H9 (cell line): ENCODE measurements at places on chromosomes 11 and 22. TPM values are rescaled to one million over a fixed set of nuclear protein-coding genes. Genes with fewer than 3 reads are reported as not detected.
A peak's percentile ranks its signal among the peaks of the same experiment; 100 is the strongest.

DNA sequence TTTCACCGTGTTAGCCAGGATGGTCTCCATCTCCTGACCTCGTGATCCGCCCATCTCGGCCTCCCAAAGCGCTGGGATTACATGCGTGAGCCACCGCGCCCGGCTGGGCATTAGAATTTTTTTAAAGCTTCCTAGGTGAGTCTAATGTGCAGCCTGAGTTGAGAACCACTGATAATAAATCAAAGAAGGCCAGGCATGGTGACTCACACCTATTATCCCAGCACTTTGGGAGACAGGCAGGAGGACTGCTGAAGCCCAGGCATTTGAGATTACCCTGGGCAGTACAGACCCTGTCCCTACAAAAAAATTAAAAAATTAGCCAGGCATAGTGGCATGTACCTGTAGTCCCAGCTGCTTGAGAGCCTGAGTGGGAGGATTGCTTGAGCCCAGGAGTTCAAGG lies 13.7 kb downstream of the MEI1 start:
- H3K27ac ChIP-seq = no peak overlapping the region
- no peaks in the 10 kb centered on the region for H3K36me3 ChIP-seq
- no peak overlapping the region for H3K4me3 ChIP-seq
- no peaks in the 10 kb centered on the region for H3K27me3 ChIP-seq

GRCh38 chr22:38987171-38987895 lies 5.2 kb downstream of the APOBEC3B start:
- no peaks in the 10 kb centered on the region for H3K4me1 ChIP-seq
- DNase-seq = no peak
- H3K27me3 ChIP-seq = no peaks in the 10 kb centered on the region
- H3K4me3 ChIP-seq = no peak overlapping the region

Gene OR8G1
- total RNA-seq = not detected in 2 replicates

DNA sequence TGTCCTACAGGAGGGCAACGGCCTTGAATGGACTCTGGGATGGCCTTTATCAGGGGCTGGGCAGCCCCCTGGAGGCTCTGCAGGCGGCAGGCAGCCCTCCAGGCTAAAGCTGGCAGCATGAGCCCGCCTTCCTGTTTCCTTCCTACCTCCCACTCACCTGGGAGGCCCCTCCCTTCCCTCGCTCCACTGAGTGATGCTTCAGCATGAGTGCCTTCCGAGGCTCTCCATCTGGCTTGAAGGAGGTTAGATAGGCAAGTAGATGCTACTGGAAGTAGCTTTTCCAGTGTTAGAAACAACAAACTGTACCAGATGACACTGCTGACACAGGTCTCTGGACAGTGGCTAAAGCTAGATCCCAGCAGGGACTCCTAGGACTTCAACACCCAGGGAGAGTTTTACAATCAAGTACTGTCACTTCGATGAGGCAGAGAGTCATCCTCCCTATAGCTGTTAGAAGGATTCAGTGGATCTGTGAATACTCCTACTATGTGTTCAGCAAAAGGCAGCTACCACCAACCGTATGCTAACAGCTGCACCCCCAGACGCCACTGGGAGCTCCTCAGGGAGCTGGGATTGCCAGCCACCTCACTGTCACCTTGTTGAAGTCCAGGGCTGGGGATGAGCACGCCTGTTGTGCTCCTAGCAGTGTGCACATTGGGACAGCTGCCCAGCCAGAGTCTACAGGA lies 4.1 kb upstream of the SLC25A1 start:
- H3K4me1 ChIP-seq = no peaks in the 10 kb centered on the region; the same call in 1 of the 2 replicates
- H3K27me3 ChIP-seq = no peaks in the 10 kb centered on the region
- no peak for DNase-seq
- H3K27ac ChIP-seq = no peak overlapping the region
- H3K4me3 ChIP-seq = no peak overlapping the region

DNA sequence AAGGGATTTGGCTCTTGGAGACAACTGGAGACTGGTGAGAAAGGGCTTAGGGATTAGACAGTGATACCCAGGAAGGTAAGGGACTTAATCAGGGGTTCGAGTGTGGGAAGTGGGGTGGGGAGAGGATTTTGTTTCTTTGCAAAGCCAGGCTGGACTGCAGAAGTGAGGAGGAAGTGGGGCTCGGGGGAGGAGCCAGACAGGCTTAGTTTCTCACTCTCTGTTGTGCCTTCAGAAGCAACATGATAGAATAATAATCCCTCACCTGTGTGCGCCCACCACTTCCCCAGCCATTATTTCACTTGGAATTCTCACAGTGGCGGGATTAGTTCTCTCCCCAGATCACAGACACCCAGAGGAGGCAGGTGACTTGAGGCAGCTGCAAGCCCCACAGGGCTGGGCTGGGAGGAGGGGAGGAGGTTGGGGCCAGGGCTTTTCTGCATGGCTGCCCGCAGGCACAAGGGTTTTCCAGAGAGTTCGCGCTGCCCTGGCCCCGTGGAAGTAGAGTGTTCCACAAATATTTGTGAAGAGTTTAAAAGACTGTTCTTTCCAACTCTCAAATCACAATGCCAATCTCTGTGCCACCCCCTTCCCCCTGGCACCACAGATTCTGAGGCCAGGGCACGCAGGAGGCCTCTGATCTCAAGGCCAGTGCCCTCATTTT lies 4.0 kb upstream of the SEC14L2 start:
- H3K27me3 ChIP-seq = peaks cover 4% of the 10 kb centered on the region; the same call in 1 of the 2 replicates
- peaks cover 3% of the 10 kb centered on the region; the same call in 1 of the 2 replicates for H3K4me1 ChIP-seq
- no peak for DNase-seq
- 0 out of 2 replicates have a peak, but pooled peaks cover 5% of the 10 kb centered on the region for H3K36me3 ChIP-seq
- H3K4me3 ChIP-seq = no peak overlapping the region

GRCh38 chr11:78377625-78378418 lies 39.8 kb downstream of the GAB2 start:
- no peak overlapping the region for H3K4me3 ChIP-seq
- H3K4me1 ChIP-seq = 0 out of 2 replicates have a peak, but pooled peaks cover 4% of the 10 kb centered on the region
- peaks cover 10% of the 10 kb centered on the region for H3K36me3 ChIP-seq

GRCh38 chr11:73951797-73952196 lies 971 bp downstream of the DNAJB13 start:
- H3K4me3 ChIP-seq = no peak overlapping the region
- H3K4me1 ChIP-seq = no peaks in the 10 kb centered on the region
- peaks cover 7% of the 10 kb centered on the region for H3K36me3 ChIP-seq
- no peak overlapping the region for H3K27ac ChIP-seq
- no peaks in the 10 kb centered on the region for H3K27me3 ChIP-seq
- no peak for DNase-seq

GRCh38 chr22:50445071-50445879 lies 29.6 kb downstream of the SBF1 start:
- no peaks in the 10 kb centered on the region for H3K27me3 ChIP-seq
- peaks cover 35% of the 10 kb centered on the region for H3K36me3 ChIP-seq
- H3K4me3 ChIP-seq = no peak overlapping the region
- DNase-seq = no peak
- H3K4me1 ChIP-seq = no peaks in the 10 kb centered on the region

Gene BTG4
- not detected in 2 replicates for total RNA-seq

GRCh38 chr11:95092549-95093324 lies 3.1 kb downstream of the ENDOD1 start:
- DNase-seq = no peak
- H3K27me3 ChIP-seq = peaks cover 13% of the 10 kb centered on the region; the same call in 1 of the 2 replicates
- H3K4me3 ChIP-seq = no peak overlapping the region
- H3K27ac ChIP-seq = no peak overlapping the region
- H3K36me3 ChIP-seq = no peaks in the 10 kb centered on the region

Gene KLHDC7B
- total RNA-seq = not detected in 2 replicates

GRCh38 chr11:116540645-116541304 lies 232.0 kb downstream of the BUD13 start:
- no peak overlapping the region for H3K27ac ChIP-seq
- H3K4me3 ChIP-seq = no peak overlapping the region
- H3K36me3 ChIP-seq = peaks cover 2% of the 10 kb centered on the region; the same call in 1 of the 2 replicates
- DNase-seq = no peak
- no peaks in the 10 kb centered on the region; the same call in 1 of the 2 replicates for H3K27me3 ChIP-seq
- H3K4me1 ChIP-seq = no peaks in the 10 kb centered on the region

Gene OSM
- total RNA-seq = not detected in 2 replicates

DNA sequence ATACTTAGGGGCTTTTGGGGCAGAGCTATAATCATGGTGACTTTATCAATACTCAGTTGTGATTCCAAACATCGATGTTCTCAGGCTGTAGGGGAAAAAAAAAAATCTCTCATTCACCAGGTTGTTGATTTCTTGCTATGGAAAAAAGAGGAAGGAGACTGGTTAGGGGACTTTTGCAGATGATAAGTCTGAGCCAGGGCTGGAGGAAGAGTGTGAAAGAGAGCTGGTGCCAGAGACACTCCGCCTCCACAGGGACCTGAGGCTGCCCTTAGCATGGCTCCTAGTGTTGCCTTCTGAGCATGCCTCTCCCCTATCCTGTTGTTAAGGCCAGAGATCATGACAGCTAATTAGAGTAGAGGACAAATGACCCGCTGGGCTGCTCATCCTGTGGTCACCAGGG lies 16.9 kb downstream of the UPB1 start:
- no peak for DNase-seq
- no peaks in the 10 kb centered on the region for H3K27me3 ChIP-seq
- no peaks in the 10 kb centered on the region; the same call in 1 of the 2 replicates for H3K4me1 ChIP-seq
- H3K36me3 ChIP-seq = no peaks in the 10 kb centered on the region
- H3K4me3 ChIP-seq = no peak overlapping the region

- no peaks in the 10 kb centered on the region for H3K27me3 ChIP-seq
- H3K4me1 ChIP-seq = no peaks in the 10 kb centered on the region
- H3K27ac ChIP-seq = no peak overlapping the region
- no peak for DNase-seq
- H3K36me3 ChIP-seq = no peaks in the 10 kb centered on the region
Measured at GRCh38 chr22:30875481-30876215, 92.9 kb downstream of the MORC2 start.

- peaks cover 25% of the 10 kb centered on the region for H3K36me3 ChIP-seq
- DNase-seq = no peak
- peaks cover 10% of the 10 kb centered on the region; the same call in 1 of the 2 replicates for H3K4me1 ChIP-seq
- no peak overlapping the region for H3K4me3 ChIP-seq
- no peak overlapping the region for H3K27ac ChIP-seq
- H3K27me3 ChIP-seq = no peaks in the 10 kb centered on the region
Measured at GRCh38 chr22:43002202-43002586, 12.8 kb downstream of the PACSIN2 start.

DNA sequence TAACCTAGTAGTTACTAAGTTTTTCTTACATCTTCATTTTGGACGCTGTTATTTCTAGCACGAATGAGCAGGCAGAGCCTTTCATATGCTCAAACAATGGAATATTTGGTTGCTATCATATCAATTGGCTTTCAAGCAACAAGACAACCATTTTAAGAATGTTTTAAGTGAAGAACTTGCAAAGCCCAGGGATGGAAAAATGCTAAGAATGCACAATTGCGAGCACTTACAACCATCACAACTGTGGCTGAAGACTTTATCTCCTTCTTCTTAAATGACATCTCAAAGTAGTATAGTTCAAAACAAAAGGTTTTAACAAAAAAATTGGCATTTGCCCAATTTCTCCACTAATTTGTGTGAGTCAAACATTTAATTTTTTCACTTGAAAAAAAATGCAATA lies 8.3 kb upstream of the MMP1 start:
- H3K27ac ChIP-seq = no peak overlapping the region
- no peaks in the 10 kb centered on the region for H3K36me3 ChIP-seq
- H3K4me1 ChIP-seq = no peaks in the 10 kb centered on the region
- no peak overlapping the region for H3K4me3 ChIP-seq
- no peak for DNase-seq

DNA sequence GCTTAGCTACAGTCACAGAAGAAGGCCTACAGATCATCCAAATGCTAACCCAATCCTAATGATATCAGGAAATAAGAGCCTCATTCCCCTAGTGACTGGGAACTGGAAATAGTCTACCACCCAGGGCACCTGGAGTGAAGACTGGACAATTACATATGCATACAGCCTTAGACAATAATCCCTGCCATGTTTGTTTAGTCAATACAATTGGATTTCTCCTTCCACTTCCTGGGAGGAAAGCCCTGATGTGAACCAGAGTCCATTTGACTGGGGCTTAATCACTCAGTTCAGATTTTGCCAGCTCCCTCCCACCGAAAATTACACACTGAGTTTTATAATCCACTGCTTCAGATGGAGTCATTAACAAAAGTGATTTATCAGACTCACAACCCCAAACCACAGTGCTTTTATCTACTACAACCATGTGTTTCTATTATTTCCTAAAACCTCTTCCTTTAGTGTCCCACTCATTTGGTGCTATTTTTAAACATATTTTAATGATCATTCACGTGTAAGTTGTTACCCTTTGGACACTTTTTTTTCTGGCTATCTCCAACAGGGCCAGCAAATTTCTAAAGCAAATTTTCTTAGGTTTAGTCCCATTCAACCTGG lies 29.9 kb downstream of the CWF19L2 start:
- H3K4me1 ChIP-seq = no peaks in the 10 kb centered on the region
- H3K27me3 ChIP-seq = no peaks in the 10 kb centered on the region
- H3K4me3 ChIP-seq = no peak overlapping the region
- peaks cover 15% of the 10 kb centered on the region for H3K36me3 ChIP-seq
- H3K27ac ChIP-seq = no peak overlapping the region

- no peak overlapping the region for H3K27ac ChIP-seq
- DNase-seq = no peak
- no peaks in the 10 kb centered on the region for H3K27me3 ChIP-seq
Measured at GRCh38 chr22:44380756-44381486, 68.2 kb upstream of the SHISAL1 start.

DNA sequence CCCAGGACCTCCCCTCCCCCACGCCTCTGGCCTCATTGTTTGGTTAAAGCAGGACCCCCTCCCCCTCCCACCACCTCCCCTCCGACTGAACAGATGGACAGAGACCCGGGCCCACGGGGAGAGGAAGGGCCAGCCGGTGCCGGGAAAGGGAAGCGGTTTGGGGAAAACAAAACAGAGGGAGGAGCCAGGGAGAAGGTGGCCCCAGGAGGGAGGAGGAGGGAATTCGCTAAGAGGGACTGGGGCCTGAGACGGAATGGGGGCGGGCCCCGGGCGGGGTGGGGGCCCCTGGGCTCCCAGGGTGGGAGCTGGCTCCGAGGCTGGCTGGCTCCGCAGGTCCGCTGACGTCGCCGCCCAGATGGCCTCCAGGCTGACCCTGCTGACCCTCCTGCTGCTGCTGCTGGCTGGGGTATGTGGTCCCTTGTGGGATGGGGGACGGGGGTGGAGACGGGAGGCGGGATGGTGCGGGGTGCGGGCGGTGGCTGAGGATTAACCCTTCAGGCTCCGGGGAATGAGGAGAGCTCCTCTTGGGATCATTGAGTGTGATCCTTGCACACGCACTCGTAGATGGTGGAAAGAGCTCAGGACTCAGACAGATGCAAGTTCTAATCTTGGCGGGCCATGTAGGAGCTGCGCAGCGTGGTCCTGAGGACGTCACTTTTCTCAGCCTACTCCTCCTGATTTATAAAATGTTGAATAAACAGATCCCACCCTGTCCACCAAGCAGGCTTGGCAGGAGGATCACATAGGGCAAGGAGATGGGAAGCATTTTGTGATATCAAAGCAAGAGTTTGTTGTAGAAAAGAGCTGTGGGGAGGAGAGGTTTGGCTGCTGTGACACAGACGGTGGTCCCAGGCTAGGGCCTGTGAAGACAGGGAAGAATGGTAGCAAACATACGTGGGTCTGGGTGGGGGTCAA lies 688 bp downstream of the SERPING1 start:
- H3K27me3 ChIP-seq = no peaks in the 10 kb centered on the region
- H3K4me1 ChIP-seq = peaks cover 4% of the 10 kb centered on the region; the same call in 1 of the 2 replicates
- peaks cover 15% of the 10 kb centered on the region; the same call in 2 of the 3 replicates for H3K36me3 ChIP-seq
- H3K4me3 ChIP-seq = peak overlapping the region; percentile 79
- no peak overlapping the region for H3K27ac ChIP-seq
- DNase-seq = peak; percentile 94

Gene KDM4D
- total RNA-seq = 1.4 and 1.9 TPM in 2 replicates

GRCh38 chr11:43689167-43689566 lies 8.6 kb downstream of the HSD17B12 start:
- peaks cover 13% of the 10 kb centered on the region for H3K36me3 ChIP-seq
- H3K27ac ChIP-seq = no peak overlapping the region
- peaks cover 14% of the 10 kb centered on the region; the same call in 1 of the 2 replicates for H3K4me1 ChIP-seq
- DNase-seq = no peak
- H3K27me3 ChIP-seq = no peaks in the 10 kb centered on the region

Gene KCNQ1
- total RNA-seq = 2.2 and 2.3 TPM in 2 replicates
